ENCODE measurements at places on chromosomes 11 and 22. TPM values are rescaled to one million over a fixed set of nuclear protein-coding genes. Genes with fewer than 3 reads are reported as not detected.

Gene DENND5A
- total RNA-seq: 122 TPM

Gene MS4A3
- not detected for total RNA-seq

Gene GRM5
- total RNA-seq: not detected

Gene MUC2
- not detected for total RNA-seq

Gene KDELR3
- total RNA-seq: 39.3 TPM

Gene MCHR1
- not detected for total RNA-seq

Gene MRGPRX3
- total RNA-seq: not detected

Gene TYMP
- 9.0 TPM for total RNA-seq

Gene WBP2NL
- not detected for total RNA-seq

Gene CARD16
- 1.5 TPM for total RNA-seq

Gene CTSD
- 2,062 TPM for total RNA-seq

Gene EHF
- not detected for total RNA-seq

Gene APLNR
- total RNA-seq: not detected

DNA sequence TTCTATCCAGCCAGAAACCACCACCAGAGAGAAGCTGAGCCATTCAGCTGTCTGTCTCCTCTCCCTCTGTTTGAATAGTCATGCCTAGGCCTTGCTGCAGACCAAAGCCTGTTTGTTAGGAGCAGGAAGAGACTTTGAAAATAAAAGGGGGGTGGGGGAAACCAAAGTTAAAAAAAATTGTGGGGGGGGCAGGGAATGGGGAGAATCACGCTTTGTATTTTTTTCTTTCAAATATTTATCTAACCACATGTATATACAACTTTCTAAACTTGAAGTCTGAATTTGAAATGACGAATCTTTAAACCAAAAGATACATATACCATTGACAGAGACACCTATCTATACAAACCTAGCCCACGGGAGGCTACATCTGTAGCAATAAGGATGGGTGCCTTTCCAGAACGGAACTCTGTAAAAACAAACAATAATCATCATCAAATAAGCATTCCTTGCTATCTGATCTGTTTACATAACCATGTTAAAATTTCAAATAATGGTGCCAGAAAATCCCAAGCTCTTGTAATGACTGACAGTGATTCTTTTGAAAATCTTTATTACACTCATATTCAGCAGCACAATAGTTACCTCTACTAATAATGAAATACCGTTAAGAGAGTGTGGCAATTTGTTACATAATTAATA lies 14.3 kb downstream of the DDX17 start:
- no peak for DNase-seq

DNA sequence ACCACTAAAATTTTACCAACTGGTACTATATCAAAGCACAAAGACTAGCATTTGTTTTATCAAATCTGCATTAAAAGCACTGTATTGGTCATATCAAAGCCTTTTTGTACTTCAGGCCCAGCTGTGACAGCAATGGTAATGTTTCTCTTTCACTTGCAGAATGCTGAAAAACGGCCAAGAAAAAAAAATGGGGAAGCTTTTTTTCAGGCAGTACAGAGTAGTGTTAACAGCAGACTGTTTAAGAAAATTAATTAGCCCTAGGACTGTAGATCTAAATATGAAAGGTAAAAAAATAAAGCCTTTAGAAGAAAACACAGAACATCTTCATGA lies 33.3 kb downstream of the DENND5A start:
- DNase-seq: no peak

DNA sequence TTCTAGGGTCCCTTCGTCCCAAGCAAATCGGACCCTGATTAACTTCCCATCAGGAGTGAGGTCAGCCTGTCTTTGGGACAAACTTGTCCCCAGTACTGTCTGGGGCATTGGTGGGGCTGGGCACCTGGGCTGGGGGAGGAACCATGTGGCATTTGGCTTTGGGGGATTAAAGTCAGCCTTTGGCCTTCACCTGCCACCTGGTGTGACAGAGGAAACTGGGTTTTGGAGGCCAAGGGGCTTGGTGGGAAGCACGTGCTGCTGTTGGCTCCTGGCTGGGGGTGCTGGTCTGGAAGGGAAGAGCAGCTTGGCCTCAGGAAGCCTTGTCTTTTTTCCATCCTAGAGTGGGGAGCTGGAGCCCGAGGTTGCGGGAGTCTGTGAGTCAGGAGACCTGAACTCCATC lies 78.4 kb upstream of the NECTIN1 start:
- no peak for DNase-seq

- DNase-seq: no peak
Measured at GRCh38 chr11:42337786-42338455, 878.5 kb upstream of the LRRC4C start.

- peak; percentile 38 for DNase-seq
Measured at GRCh38 chr11:69215784-69216415, 60.2 kb downstream of the SMIM38 start.

GRCh38 chr11:66251809-66252208 lies 16.6 kb upstream of the RAB1B start:
- no peak for DNase-seq

GRCh38 chr11:36264011-36264972 lies 24.9 kb downstream of the COMMD9 start:
- peak; percentile 75 for DNase-seq

- no peak for DNase-seq
Measured at GRCh38 chr22:46373159-46373558, 37.6 kb downstream of the TRMU start.

DNA sequence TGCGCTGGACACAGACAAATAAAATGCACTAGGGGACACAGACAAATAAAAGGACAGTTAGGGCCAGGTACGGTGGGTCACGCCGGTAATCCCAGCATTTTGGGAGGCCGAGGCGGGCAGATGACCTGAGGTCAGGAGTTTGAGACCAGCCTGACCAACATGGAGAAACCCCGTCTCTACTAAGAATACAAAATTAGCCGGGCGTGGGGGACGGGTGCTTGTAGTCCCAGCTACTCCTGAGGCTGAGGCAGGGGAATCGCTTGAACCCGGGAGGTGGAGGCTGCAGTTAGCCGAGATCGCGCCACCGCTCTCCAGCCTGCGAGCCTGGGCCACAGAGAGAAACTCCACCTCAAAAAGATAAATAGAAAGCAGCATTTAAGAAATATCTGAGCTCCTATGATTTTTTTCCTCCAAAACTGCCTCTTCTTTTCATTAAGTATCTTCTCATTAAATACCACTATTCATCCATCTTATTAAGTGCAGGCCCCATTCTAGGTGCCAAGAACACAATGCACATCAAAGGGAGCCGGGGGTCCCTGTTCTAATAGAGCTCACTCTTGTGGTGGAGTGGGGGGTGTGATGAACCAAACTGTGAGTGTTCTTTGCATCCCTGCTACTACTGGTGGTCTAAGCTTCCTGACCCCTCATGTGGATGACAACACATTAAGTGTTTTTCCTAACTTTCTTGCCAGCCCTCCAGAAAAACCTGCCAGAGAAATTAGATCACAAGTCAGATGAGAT lies 766 bp upstream of the ZNHIT2 start:
- no peak for DNase-seq

- no peak for DNase-seq
Measured at GRCh38 chr11:10454878-10455631, at the start of gene AMPD3. Gene AMPD3 (plus strand): TSS chr11:10455264. CDS start chr11:10461520, 6,256 bp downstream.

- DNase-seq: no peak
Measured at GRCh38 chr11:117914991-117915618, 14.1 kb downstream of the TMPRSS13 start.

- no peak for DNase-seq
Measured at GRCh38 chr11:64253481-64253880, 2.2 kb downstream of the PLCB3 start.

DNA sequence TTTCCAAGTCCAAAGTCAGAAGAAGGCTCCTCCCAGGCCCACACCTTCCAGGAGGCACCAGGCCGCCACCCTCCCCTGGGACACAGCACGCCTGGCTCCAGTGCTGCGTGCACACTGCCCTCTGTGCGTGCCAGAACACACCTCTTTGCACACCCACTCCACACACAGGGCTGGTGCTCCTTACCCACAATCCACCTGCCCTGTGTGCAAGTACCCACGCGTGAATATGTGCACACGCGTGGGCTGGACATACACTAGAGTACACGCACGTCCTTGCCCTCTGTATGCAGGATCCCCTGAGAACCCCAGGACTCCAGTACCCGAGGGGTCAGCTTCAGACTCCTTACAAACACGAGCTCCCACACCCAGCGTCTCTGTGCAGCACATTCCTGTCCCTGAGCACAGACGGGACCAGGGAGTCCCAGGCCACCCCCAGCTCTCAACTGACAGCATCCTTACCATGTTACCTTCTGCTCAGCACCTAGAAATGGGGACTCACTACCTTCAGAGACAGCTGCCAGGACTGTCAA lies 2.8 kb downstream of the DUSP8 start:
- no peak for DNase-seq

DNA sequence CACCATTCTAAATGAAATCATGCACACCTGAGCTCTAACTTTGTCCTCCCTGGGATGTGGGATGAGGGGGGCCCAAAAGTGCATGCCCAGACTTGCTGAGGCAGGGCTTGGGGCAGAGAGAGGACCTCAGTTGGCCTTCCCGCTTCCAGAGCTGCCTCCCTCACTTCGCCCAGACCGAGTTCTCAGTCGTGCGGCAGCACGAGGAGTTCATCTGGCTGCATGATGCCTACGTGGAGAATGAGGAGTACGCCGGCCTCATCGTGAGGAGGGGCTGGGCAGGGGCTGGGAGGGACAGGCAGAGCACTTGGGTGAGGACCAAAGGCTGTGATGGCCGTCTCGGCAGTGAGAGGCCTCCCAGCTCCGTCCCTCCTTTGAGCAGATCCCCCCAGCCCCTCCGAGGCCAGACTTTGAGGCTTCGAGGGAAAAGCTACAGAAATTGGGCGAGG lies 8.2 kb downstream of the CFL1 start:
- DNase-seq: no peak

DNA sequence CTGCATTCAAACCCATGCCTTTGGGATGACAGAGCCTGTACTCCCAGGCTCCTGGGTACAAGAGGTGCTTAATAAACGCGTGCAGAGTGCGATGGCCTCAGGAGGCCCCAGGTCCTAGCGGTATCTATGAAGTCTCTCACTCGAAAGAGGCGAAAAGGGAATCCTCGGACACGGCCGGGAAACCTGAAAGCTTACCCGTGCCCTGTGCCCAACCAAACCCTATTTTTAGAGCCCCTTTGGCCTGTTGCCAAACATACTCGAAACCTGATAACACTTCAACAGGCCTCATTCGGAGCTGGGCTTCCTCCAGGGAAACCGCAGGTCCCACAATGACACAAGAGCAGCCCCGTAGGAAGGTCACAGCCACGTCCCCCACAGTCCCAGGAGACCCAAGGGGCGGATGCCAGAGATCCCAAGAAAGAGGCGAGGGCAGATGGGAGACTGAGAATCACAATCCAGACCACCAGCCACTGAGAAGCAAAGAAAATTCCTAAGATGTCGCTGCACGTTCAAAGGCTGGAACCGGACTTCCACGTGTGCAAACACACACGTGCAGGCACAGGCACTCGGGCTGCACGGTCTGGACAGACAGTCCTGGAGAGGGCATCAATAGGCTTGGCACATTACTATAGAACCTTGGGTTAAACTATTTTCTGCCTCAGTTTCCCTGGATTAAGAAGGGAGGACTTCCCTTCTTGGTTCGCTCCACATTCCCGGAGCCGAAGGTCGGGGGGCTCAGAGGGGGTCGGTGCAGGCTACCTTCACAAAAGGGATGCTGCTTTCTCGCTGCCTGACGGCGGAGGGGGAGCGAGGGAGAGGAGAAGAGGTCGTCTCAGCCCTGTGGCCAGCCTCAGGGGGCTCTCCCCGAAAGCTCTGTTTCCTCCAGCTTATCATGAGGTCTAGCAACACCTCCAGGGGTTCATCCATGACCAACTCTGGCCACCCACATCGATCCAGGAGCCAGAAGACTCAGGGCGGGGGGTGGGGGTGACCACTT lies 8.2 kb downstream of the PDGFB start:
- no peak for DNase-seq

- DNase-seq: no peak
Measured at GRCh38 chr22:26238596-26238995, 69.3 kb downstream of the SEZ6L start.

DNA sequence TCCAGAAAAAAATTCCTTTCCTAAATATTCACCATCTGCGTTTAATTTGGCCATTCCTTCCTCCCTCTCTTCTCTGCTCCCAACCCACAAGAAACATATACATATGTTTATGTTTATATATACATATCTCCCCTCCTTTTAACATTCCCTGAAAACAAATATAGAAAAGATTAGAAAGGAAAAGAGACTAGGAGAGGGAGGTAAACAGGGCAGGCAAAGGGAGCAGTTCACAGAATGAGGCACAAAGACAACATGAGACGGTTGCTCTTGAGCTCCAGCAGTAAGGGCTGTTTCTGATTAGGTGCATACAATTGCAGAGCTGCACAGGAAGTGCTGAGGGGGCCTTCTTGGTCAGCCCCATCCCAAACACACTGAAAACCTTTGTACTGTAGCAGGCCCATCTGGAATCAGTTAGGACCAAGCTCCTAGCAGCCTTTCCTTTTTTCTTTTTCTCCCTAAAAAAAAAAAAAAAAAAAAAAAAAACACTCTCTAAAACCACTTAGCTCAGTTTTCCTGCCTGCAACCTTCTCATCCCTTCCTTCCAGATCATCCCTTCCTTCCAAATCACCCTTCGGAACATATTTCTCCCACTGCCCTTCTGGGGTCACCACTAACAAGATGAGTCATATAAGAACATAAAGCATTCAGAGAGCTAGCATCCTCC lies 57.0 kb downstream of the RBFOX2 start:
- DNase-seq: peak; percentile 85

DNA sequence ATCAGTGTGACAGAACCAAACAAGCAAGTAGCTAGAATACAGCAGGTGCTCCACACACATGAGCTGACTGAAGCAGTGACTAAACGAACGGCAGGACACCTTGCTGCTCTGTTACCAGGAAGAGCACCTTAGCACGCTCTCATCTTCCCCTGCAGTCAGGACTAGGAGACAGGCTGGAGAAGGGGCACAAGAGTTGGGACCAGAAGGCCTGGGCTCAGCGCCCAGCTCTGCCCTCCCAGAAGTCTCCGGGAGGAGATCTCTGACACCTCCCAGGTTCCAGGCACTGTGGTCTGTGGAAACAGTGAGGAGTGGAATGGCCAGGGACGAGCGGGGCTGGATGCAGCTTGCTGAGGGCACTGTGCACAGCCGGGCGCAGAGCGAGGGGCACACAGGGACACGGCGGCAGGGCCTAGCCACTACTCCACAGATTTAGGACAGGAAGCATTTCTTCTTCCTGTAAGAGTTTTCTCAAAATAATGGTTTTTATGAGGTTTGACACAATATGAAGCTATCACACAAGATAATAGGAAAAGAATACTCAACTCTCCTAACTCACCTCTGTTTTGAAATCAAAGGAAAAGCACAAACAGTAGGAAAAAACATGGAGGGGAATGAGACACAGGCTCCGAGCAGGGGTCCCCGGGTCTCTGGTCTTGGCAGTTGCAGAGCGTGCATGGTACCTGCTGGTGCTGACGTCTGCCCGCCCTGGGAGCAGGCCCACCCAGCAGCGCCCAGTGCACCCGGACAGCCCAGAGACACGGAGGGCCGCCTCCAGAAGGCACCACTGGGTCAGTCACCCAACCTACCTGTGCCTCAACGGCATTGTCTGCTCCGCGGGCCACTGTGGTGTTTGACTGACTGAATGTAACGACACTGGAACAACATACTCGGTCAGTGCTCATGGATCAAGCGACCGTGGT lies 67.6 kb downstream of the NCAPD3 start:
- peak; percentile 70 for DNase-seq
